ENCODE measurements at places on chromosomes 7 and 10. TPM values are rescaled to one million over a fixed set of nuclear protein-coding genes. Genes with fewer than 3 reads are reported as not detected.

The PODXL gene
- polyA plus RNA-seq: 67.8 TPM

The ZNF3 gene
- polyA plus RNA-seq: 34.3 TPM

GRCh38 chr7:77899516-77899915 is 100.9 kb downstream of the PHTF2 start:
- DNase-seq: no peak

The PALS2 gene
- polyA plus RNA-seq: 7.2 TPM

The CACNA2D1 gene
- 125 TPM for polyA plus RNA-seq

DNA sequence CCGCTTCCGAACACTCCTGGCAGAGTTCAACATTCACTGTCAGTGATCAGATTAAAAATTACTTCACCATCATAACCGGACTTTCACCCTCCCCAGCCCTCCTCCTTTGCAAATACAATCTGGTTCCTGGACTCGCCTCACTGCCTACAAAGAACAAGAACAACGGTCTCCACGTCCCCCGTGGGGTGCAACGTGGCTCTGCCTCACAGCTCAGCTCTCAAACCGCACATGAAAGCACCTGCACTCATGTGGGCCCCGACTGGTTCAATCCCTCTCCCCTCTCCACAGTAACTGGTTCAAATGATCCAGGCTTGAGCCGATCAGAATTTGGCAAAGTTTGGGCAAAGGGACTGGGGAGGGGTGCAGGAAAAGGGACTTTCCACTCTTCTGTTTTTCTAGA is 21.0 kb downstream of the ASB13 start:
- DNase-seq: no peak

- no peak for DNase-seq
These were observed 77.3 kb downstream of the DNAJB6 start for GRCh38 chr7:157413881-157414701.

DNA sequence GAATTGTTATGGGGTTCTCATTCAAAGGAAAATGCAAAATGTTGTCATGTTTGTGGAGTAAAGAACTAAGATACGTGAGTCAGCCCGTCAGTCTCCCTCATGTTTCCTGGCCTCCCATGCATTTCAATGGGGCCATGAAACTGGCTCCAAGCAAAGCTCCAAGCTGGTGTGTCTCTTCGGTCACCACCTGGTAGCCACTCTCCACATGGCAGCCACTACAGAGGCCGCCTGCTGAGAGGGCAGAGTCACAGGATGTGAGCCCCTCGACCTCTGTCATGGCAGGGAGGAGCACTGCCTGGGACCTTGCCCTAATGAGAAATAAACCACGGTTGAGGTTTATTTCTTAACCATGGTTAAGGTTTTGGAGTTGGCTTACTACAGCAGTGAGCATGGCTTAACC is 62.6 kb downstream of the AOC1 start:
- DNase-seq: no peak

DNA sequence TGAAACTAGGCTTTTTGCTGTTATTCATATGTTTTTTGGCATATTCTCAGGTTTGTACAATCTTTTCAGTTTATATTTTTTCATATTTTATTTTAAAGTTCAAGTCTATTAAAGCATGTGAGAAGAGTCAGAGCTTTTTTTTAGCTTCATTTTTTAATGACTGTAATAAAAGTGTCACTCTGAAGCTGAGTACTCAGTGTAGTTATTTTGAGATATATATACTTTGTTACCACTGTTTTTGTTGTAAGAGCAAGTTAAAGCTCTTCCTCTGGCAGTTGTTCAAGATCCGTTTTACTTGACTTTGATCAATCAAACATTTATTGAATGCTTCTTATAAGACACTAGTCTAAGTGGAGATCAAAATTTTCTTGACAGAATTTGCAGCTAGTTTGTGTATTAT is 37.5 kb downstream of the CASD1 start:
- peak; percentile 2 for DNase-seq
